ENCODE measurements at places on chromosomes 2 and 18.

DNA sequence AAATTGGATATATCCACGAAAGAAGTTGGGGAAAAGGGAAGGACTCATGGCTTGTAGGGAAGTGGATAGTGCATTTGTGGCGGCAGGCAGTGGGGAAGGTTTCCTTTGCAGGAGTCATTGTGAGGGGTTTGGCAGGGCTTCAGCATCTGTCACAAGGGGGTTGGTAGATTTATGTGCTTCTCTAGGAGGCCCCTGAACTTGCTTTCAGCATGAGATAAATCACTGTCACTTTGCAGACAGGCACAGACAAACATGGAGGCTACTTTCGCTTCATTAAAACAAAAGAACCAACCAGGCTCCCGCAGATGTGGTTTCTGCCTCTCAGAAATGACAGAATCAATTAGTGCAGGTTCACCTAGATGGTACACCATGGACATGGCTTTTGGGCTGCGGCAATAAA, 340.7 kb downstream of the TGIF1 start:
- no peak for DNase-seq

DNA sequence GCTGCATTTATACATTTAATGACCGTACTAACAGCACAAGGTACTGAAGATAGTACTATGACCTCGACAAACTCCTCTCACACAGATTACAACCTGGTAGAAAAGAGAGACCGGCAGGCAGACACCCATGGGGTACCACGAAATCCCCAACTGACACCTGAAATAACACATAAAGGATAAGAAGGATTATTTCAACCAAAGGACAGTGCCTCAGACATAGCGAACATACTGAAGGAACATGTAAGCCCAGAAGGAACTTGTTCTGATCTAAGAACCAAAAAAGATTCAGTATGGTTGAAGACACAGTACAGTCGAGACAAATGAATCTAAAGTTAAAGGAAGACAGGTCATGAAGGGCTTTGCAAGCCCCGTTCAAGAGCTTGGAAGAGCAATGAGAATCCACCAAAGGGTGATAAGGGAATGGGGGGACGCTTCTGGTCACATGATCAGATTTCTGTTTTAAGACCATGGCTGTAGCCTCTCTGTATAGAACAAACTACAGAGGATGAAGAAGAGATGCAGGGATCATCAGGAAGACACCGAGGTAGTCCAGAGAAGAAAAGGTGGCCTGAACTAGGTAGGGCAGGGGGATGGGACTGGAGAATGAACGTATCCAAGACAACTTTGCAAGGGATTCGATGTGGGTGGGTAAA, 902 bp downstream of the MCFD2 start:
- peak; percentile 19 for DNase-seq

- peak; percentile 61 for DNase-seq
Measured at GRCh38 chr2:152189622-152190495, 14.3 kb upstream of the STAM2 start.

DNA sequence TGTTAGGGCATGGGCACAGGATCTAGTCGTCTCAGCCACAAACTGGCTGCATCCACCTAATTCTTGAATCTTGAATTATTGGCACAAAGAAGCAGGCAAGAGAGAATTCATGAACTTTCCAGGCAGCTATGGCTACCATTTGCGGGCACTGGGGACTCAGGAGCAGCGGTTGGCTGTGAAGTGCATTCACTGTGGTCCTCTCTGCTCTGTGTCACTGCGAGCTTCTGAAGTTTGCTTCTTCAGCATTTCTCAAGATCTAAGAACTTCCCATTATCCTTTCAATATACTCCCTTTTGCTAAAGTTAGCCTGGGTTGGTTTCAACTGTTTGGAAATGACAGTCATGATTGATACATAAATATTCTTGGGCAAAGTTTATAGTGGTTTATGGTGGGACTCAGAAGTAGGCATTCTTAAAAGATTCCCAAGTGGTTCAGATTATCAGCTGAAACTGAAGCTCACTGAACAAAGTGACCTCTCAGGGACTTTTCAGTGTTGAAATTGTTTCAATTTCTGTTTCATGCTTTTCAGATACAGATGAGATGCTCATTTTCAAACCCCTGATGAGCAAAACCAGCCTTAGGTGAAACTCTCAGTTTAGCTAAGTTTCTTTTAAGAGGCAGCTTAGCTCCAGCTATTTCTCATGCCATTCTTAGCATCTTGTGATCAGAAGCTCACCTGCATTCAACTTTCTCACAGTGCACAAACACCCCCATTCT, 1258.3 kb upstream of the GYPC start:
- DNase-seq = no peak

GRCh38 chr2:231648579-231649174, 56.0 kb downstream of the TEX44 start:
- peak; percentile 78 for DNase-seq

GRCh38 chr2:186636800-186637496, 47.1 kb downstream of the ITGAV start:
- no peak for DNase-seq

DNA sequence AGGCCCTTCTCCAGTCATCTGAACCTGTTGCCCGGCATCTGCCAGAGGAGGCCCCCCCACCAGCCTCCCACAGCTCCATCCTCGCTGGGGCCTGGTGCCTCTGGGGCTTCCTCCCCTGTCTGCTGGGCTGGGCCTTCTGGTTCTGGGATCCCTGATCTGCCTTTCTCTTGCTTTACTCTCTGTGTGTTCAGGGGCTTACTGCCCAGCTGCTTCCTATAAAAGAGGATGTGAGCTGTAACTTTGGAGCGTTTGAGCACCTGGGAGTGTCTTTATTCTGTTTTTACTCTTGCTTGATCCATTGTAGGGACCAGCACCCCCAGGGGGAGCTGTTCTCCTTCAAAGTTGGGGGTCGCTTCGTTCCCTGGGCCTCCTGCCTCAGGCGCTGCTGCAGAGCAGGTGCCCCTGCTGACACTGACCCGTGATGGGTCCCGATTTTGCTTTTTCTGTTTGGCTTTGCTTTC, 23.1 kb upstream of the FAHD2A start:
- no peak for DNase-seq

DNA sequence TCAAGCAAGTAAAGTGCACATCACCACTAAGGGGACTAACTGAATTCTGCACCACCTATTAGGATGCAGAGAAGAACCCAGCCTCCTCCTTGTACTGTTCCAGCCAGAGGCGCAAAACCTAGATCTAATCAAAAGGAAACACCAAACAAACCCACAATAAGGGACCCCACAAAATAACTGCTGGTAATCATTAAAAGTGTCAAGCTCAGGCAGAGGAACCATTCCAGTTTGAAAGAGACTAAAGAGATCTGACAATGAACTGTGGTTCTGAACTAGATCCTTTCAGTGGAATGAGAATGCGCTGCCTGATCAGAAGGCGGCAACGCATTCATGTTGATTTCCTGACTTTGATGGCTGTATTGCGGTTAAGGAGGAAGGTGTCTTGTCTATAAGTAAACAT, 16.8 kb downstream of the HDLBP start:
- DNase-seq = no peak

DNA sequence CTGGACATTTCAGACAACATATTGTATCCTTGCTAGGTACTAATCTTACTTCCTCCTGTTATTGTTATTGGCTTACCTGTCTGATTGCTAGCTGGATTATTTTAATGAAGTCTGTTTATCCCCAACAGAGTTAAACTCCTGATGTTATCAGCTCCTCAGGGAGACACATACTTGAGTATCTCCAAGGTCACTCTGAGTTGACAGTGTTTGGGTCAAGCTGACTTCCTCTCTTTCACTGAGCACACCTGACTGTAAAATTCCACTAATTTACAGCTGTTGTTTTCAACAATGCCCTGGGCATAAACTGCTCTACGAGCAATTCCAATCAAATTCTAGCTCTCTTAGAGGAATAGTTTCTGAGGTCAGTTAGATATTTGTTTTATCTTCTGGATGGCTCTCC, 9.6 kb downstream of the HAUS1 start:
- DNase-seq = no peak

DNA sequence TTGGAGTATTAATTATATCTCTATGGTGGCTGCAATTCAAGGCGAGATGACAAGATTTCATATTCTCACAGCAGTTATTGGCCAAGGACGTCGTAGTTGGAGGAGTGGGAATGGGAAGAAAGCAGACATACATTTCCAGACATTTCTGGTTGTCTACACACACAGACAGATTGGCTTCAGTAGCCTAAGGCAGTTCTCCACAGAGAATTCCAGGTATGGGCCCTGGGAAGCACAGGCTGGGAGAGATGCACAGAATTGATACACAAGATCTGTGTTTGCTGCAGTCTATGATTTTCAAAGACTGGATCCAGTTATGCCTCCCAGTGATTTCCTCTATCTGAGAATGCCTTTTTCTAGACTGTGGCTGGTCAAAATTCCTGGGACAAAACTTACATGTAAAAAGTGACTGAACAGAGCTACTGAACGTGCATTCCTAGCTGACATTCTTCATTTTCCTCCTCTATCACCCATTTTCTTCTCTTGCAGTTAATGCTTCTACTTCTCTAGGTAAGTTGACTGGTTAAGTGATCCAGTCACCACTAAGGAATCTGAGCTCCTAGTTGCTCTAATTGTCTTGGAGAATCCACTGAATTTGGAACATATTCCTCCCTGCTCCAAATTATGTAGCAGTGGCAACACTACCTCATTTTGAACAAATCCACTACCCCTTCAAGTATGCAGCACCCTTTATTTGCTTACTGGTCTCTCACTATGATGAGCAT, 386.7 kb upstream of the CDH7 start:
- DNase-seq = no peak

DNA sequence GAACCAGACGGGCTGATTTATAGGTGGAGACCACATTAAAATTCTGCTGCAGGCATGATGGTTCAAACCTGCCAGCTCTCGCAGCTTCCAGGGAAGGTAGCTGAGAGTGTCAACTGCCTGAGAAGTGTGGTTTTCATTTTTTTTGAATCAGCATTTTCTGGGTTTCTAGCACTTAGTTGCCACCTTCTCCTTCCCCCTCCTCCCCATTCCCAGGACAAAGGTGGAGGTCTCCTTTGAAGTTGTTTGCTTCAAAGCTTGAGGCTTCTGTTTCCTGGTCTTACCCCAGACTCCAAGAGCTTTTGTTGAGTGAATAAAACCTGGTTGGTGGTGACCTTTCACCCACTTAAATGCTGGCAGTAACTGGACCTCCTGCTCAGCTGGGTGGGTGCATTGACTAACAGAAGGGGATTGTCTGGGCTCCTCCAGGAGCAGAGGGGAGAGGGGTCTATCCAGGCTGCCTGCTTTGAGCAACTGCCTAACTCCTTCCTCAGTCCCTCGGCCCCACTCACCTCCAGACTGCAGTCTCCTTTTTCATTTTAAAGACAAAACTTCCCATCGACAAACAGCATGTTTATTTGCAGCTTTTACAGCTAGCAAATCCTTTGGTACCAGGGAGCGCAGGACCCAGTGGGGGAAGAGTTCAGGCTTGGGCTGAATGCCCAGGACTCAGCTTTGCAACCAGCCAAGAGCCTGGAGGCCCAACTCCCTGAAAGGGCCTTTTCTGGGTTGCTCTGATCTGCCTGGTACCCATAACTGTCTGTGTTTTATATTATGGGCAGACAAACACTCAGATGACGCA, 3.5 kb downstream of the RHOB start:
- DNase-seq = peak; percentile 79

GRCh38 chr2:149400997-149401396, 70.6 kb downstream of the LYPD6 start:
- no peak for DNase-seq

- no peak for DNase-seq
Measured at GRCh38 chr18:54899500-54899899, 59.8 kb downstream of the CCDC68 start.

GRCh38 chr18:58955738-58956137, 91.1 kb downstream of the ZNF532 start:
- DNase-seq = no peak

GRCh38 chr2:161141033-161141432, 19.2 kb upstream of the TANK start:
- DNase-seq = no peak

DNA sequence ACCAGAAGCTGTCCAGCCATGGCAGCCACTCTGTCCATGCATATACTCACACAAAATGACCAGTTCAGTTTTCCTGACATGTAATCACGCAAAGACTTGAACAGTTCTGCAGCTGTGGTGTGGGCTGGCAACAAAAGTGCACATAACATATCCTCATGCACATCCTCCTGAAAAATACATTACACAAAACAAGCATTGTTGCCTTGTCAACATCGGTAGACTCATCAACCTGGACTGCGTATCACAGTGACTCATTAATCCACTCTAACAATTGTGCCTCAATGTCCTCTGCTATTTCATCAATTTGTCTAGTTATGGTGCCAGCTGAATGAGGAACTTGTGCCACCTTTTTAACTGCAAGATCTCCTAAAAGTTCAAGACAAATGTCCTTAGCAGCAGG, 19.5 kb downstream of the RBKS start:
- DNase-seq = no peak

- DNase-seq = no peak
Measured at GRCh38 chr2:120587279-120587996, 148.2 kb upstream of the GLI2 start.

- DNase-seq = no peak
Measured at GRCh38 chr18:63283305-63284094, 36.1 kb downstream of the BCL2 start.

- DNase-seq = peak; percentile 11
Measured at GRCh38 chr2:241391892-241392665, 36.0 kb downstream of the FARP2 start.

GRCh38 chr2:23489471-23490322, 104.7 kb downstream of the KLHL29 start:
- no peak for DNase-seq

GRCh38 chr18:39871961-39872360, 2083.1 kb upstream of the PIK3C3 start:
- DNase-seq = no peak

GRCh38 chr2:165369131-165369897, 100.2 kb upstream of the CSRNP3 start:
- no peak for DNase-seq

DNA sequence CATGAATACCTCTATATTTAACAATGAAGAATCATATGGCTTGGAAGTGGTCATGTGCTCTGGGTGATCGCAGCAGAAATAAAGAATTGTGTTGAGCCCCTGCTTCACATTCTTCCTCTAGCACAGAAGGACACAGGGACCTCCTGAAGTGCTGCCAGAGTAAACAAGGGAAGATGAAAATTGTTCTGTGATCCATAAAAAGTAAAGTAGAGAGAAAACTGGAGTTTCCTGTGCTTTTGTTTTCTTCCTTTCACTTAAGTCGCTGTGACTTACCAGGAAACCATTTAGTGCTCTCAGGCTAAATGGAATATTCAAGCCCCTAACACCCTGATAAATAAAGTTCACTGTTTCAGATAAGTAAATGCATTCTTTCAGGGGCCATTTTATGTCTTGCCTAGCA, 1173.6 kb upstream of the CHAC2 start:
- no peak for DNase-seq

DNA sequence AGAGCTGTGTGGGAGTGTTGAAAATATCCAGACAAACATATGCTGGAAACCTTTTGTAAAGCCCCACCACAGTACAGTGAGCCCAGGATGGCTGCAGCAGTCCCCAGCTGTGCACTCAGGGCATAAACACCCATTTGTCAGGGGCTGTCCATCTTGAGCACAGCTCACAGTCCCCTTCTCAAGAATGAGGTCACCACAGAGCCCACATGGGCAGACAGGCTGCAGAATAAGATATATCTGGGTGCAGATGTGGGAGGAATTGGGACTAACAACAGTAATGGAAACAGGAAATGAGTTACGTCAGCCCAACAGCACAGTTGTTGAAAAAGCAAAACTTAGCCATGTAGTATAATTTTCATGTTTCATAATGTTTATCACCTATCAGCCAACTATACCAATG, 219.6 kb downstream of the ETAA1 start:
- no peak for DNase-seq

GRCh38 chr2:164369366-164369765, 251.9 kb downstream of the GRB14 start:
- DNase-seq = no peak

GRCh38 chr2:236133410-236134012, 34.7 kb downstream of the GBX2 start:
- DNase-seq = no peak
